ENCODE measurements at places on chromosomes 16 and 17.

DNA sequence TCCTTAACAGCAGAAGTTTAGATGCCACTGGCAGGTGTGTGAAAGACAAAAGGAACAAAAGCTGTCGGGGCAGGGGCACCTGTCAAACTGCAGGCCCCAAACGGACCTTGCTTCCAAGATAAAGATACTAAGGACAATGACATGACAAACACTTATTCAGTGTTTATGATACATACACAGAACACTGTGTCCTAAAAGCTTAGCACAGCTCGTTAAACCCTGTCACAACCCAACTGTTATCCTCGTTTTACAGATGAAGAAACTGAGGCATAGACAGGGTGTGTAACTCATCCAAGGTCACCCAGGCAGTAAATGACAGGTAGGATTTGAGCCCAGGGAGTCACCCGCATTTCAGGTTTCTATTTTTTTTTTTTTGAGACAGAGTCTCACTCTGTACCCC lies 9.6 kb downstream of the SDK2 start:
- no peak for DNase-seq

DNA sequence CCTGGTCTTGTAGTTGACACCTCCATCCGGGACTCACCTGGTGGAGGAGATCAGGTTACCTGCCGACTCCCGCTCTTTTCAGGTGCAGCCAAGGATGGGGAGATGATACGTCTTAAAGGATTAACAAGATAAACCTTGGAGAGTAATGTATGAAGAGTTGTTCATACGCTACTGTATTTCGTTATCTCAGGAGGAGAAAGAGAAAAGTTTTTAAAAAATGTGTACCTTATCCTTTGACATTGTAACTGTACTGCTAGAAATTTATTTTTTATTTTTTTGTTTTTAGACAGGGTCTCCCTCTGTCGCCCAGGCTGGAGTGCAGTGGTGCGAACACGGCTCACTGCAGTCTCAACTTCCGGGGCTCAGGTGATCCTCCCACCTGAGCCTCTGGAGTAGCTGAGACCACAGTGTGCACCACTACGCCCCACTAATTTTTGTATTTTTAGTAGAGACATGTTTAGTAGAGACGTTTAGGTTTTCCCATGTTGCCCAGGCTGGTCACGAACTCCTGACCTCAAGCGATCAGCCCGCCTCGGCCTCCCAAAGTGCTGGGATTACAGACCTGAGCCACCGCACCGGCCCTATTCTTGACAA lies 764 bp upstream of the SMURF2 start:
- DNase-seq: no peak

- no peak for DNase-seq
These were observed 4.2 kb downstream of the LDAF1 start for GRCh38 chr16:21162661-21163151.

DNA sequence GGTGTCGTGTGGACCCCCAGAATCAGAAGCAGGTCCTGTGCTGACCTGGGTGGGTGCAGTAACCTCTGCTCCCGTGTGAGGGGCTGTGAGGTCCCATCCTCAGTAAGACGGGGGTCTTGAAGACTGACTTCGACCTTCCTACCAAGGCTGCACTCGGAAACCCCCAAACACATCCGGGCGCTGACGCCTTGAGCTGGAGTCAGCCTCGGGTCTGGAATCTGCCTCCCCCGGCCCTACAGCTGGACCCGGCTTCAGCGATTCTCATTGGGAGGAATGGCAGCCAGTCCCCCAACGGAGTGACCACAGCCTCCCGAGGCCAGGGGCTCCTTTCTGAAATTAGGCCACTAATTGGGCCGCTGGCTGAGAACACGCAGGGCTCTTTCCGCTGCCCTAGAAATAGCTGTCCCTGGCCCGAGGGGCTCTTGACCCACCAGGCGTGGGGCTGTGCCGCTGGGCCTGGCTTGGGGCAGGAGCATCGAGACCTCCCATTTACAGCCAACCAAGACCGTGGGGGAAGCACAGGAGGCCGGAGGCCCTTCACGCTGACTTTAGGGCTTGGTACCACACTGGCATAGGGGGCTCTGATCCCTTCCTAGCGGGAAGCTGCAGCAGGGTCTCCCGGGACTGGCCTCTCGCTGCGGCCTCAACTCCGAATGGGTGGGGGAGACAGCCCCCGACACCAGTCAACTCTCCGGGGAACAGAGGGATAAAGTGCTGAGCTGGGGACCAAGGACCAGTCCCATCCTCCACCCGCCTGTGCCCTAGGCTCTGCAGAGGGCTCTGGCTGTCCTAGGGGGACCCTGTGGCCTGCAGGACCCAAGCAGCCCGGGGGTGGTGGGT lies 2.6 kb upstream of the GNG13 start:
- no peak for DNase-seq

GRCh38 chr17:19270704-19271611 lies 33.8 kb downstream of the EPN2 start:
- DNase-seq: no peak

GRCh38 chr16:4994719-4995434 lies 36.7 kb downstream of the SEC14L5 start:
- DNase-seq: no peak
